Activated T-cell treated with anti-CD3 and anti-CD28 coated beads, Interleukin-2, amount 50 U/mL, for 72 hours (primary cell): ENCODE measurements at places on chromosomes 1 and 21.

DNA sequence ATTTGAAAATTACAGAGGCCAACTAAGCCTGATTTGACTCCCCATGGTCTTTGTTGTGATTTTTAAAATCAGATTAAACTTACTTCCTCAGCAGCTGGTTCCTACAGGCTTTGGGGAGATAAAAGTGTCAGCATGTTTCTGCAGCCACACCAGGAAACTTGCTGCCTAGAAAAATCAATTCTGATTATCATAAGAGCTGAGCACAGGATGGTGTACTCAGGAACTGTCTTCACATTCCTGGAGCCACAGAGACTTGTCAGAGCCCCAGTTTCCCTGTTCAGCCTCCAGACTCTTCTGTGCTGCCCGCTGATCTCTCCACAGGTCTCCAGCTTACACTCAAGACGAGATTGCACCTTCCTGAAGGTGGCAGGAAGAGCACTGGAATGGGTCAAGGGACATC lies 23.9 kb downstream of the RAB3B start:
- no peaks in the 10 kb centered on the region for H3K36me3 ChIP-seq
- no peak for DNase-seq
- no peaks in the 10 kb centered on the region for H3K27me3 ChIP-seq
- H3K27ac ChIP-seq, result no peak overlapping the region

DNA sequence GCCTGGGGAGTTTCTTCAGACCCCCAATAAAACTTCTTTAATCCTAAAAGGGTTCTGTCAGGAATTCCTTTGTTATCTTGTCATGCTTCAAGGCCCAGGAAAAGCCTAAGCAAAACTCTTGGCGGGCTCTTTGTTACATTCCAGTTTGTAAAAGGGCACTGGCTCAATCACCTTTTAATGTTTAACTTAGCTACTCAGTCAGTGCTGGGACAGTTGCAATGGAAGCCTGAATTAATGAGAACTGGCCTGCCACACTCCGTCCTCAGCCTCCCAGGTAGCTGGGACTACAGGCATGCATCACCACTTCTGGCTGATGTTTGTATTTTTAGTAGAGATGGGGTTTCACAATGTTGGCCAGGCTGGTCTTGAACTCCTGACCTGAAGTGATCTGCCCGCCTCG lies 21.3 kb upstream of the ASB17 start:
- H3K36me3 ChIP-seq, result no peaks in the 10 kb centered on the region
- no peak overlapping the region for H3K27ac ChIP-seq
- H3K4me3 ChIP-seq, result no peak overlapping the region

- H3K4me3 ChIP-seq, result peak within 1 kb of the TSS; percentile 69
- no peaks in the 10 kb centered on the region for H3K36me3 ChIP-seq
- no peaks in the 10 kb centered on the region for H3K4me1 ChIP-seq
- peaks cover 57% of the 10 kb centered on the region for H3K27me3 ChIP-seq
These were observed at the start of gene MTARC2 for GRCh38 chr1:220748089-220748934. MTARC2 (plus strand) TSS chr1:220748322; CDS start chr1:220748532, 210 bp downstream.

- H3K4me3 ChIP-seq, result no peak overlapping the region
- H3K27me3 ChIP-seq, result no peaks in the 10 kb centered on the region
- no peak for DNase-seq
- no peak overlapping the region for H3K27ac ChIP-seq
- H3K36me3 ChIP-seq, result peaks cover 2% of the 10 kb centered on the region
These were observed 42.1 kb upstream of the S1PR1 start for GRCh38 chr1:101194746-101195145.

DNA sequence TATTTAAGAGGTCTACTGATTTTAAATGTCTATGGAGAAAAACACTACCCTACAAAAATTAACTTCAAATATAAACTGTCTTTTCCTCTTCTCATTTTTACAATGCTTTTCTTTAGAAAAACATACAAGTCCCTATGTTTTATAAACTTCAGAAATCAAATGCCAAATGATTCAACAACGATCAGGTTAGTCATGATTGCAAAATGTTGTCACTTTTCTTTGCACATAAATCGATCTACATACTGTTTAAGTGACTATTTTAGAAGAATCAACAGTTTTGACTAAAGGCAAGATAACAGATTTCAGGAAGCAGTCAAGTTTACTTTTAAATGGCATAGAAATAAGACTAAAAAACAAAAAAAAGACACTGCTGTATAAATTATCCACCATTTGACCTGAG lies 168.7 kb downstream of the GPATCH2 start:
- H3K4me1 ChIP-seq, result no peaks in the 10 kb centered on the region
- no peak for DNase-seq
- no peak overlapping the region for H3K4me3 ChIP-seq
- no peak overlapping the region for H3K27ac ChIP-seq
- no peaks in the 10 kb centered on the region for H3K27me3 ChIP-seq
- peaks cover 23% of the 10 kb centered on the region for H3K36me3 ChIP-seq

GRCh38 chr1:183600136-183600535 lies 9.9 kb upstream of the NCF2 start:
- H3K27me3 ChIP-seq, result peaks cover 5% of the 10 kb centered on the region
- DNase-seq, result no peak
- no peak overlapping the region for H3K27ac ChIP-seq
